CD4-positive, alpha-beta T cell treated with Interleukin-4 for 4 hours (primary cell): ENCODE measurements at places on chromosomes 3 and 15.

DNA sequence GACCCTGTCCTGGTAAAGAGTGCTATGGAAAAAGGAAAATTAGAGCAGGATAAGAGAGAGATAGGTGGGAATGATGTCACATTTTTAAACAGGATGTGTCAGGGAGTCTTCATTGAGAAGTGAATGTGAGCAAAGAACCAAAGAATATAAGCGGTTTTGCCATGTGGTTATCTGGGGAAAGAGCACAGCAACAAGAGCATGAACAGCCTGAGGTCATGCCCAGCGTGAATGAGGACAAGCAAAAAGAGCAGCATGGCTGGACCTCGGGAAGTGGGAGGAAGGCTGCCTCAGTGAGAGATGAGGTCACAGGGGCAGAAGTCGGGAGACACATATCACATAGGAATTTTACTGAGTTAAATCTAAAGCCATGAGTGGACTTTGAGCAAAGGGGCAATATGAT is 82.8 kb upstream of the HES1 start:
- no peak for DNase-seq

- DNase-seq: no peak
Observed at GRCh38 chr3:30858894-30859389, 35.5 kb downstream of the GADL1 start.

DNA sequence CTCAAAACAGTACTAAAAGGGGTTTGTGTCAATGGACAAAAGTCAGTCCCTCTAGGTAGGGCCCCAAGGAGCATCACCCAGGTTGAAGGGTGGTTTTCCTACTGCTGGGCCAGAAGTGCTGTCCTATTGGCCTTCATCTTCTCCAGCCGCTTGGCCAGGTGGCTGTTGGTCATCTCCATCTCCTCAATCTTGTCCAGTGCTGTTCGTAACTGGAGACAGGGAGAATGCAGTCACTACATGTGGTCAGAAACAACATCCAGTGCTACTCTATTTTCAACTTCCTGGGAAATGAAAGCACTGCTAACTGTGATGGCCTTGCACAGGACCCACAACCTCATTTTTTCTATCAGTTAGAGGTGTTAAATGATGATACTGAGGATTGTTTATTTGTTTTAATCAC is 60.4 kb downstream of the MLH1 start:
- no peak for DNase-seq

GRCh38 chr15:78988361-78988911 is 43.6 kb upstream of the CTSH start:
- peak; percentile 7 for DNase-seq

DNA sequence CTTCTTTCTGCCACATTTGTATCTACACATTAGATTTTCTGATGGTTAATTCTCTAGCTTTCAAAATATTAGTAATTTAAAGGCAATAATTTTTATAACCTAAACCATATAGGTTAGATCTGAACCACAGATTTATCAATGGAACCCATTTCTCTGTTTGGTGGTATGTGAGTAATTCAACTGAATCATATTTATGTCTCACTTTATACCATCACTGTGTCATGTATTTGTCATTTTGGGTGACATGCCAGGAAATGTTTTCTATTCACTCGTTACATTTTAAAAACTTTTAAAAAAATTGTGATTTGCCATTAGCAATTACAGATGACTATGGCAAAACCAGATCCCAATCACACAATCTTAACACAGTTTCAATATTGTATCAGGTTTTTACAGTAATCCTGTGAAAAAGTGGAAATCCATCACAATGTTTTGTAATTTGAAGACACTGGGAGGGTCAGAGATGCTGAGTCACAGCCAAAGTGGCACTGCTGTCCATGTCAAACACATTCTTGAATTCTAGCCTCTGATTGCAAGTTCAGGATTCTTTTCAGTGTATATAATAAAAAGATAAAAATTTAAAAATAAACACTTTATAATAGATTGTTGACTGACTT is 356.0 kb upstream of the RBMS3 start:
- DNase-seq: no peak

- DNase-seq: no peak
Observed at GRCh38 chr3:5465183-5465582, 277.7 kb downstream of the EDEM1 start.

- DNase-seq: no peak
Observed at GRCh38 chr3:60388731-60389130, 862.5 kb downstream of the FHIT start.

- DNase-seq: no peak
Observed at GRCh38 chr3:37444696-37445095, 270.3 kb upstream of the LRRFIP2 start.

DNA sequence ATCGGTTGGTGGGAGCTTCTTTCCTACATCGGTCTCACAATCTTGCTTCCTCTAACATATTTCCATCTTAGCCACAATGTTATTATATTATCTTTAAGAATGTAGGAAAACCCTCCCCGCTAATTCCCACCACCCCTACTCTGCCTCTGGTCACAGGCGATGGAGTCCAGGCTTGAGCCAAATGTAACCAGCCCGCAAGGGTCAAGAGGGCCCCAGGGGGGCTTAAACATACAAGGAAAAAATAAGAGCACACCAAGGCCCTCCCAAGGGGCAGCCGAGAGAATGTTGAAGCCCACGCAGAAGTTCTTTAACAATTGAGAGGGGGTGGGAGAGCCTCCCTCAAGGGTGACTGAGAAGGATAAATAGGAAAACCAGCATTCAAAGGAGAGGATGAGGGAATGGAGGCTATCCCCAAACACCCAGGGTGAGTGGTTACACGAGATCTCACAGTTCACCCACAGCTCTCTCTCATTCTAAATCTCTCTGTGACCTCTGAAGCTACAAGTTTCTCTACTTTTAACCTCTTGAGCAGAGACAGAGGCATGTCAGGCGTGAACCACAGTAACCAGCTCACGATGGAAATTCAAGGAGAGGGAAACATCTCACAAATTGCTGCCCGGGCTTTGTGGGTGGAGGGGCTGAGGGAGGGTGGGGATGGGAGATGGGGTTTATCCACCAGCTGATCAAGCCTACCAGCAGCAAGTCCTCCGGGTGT is 31.4 kb upstream of the UACA start:
- no peak for DNase-seq

DNA sequence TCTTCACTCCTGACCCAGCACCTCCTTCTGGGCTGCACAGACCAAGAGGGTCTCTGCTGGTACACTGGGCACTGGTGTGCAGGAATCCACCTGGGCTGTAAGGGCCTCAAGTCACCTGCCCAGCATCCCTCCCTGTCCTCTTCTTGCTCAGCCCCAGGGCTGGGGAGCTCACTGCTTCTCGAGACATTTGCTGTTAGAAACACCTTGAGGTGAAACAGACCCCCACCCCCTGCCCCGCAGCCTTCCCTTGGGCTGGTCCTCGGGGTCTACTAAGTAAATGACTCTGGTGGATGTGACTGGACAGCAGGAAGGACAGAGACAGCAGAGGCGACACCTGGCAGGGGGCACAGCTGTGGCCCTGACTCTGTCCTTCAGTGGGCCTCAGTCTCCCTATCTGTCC is 29.1 kb downstream of the LOXL1 start:
- DNase-seq: no peak

- no peak for DNase-seq
Observed at GRCh38 chr3:125207507-125207906, 5.0 kb downstream of the SLC12A8 start.

DNA sequence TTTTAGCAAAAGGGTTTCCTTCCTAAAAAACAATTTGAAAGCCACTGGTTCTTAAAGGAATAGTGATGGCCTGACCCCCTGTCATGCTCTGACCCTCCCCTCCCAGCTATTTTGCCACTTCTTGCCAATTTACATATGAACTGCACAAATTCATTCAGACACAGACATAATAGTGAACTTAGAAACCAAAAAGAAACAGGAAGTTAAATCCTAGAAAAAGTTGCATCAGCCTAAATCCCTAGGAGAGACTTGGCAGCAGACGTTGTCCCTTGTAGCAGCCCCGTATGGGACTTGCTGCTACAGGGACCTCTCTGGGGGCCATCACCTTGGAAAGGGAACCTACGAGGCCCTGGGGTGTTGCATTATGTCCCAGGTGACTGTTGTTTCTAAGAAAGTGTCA is 14.3 kb upstream of the PDE8A start:
- no peak for DNase-seq

DNA sequence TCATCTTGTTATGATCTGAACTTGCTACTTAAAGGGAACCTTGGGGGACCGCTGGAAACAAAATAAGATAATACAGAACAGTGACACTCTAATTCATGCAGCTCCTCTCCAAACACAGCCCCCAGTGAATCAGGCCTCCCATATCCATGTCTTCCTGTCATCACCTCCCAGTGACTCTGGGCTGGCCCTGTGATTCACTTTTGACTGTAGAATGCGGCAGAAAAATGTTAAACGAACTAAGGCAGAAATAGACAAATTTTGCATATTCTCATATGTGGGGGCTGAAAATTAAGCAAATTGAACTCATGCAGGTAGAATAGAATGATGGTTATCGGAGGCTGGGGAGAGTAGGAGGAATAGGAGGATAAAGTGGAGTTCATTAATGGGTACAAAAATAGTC is 20.2 kb upstream of the GADL1 start:
- no peak for DNase-seq

GRCh38 chr3:184386047-184386806 is 6.4 kb downstream of the CHRD start:
- DNase-seq: no peak

DNA sequence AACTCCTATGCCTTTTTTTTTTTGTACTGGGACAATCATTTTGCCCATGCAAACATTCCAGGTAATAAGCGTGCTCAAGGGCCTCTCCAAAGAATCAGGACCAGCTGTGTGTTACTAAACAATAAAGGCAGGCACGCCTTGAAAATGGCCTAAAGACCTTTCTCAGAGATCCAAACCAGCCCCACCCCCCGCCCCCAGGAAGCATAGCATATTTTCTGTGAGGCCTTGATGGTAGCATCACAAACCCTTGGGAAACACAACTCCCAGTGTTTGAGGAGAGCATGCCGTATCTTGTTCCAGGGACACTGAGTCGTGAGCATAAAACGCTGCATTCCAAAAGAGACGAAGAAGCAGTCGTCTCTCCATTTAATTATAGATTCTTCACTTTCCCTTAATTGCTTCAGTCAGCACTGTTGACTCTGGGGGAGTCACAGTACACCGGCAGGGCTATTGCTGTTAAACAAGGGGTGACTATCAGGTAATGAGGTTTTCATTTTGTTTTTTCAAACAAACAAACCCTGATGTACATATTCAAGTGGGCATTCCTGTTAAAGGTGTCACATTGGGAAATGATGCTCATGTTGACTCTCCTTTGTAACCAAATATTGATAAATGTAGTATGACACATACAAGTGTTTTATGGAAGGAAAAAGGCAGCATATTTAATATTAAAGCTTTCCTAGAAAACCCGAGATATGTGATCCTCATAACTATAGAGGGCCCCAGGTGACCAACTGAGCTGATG is 4.4 kb upstream of the TPM1 start:
- no peak for DNase-seq

GRCh38 chr15:96358821-96359615 is 28.5 kb downstream of the NR2F2 start:
- DNase-seq: no peak

DNA sequence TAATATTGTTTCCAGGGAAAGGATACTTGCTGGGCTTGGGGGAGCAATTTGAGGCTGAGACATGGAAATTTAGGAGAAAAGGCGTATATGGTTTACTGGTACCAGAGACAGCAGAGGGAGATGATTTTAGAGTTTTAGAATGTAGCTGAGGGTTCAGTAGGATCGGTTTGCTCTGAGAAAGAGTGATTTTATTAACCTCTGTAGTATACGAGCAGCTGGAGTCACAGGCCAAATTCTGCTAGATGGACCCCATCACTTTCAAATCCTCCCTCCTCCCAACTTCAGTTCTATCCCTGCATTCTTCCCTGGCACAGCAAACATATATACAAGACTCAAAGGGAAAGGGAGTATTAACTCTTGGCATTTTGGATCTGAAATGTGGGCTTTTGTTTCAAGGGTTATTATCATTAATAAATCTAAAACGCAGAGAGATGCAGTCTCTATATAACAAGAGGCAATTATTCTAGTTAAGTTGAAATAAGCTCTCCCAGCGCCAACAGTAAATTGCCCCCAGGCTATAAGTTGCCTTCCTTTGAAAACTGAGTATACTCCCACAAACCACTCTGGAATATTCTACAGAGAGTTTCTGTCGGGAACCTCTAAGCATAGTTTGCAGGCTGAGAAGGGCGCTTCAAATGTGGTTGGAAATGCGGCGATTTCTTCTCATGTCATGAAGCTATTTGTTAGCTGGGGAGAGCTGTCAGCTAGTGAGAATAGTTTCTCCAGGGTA is 5.4 kb downstream of the CRABP1 start:
- DNase-seq: no peak

DNA sequence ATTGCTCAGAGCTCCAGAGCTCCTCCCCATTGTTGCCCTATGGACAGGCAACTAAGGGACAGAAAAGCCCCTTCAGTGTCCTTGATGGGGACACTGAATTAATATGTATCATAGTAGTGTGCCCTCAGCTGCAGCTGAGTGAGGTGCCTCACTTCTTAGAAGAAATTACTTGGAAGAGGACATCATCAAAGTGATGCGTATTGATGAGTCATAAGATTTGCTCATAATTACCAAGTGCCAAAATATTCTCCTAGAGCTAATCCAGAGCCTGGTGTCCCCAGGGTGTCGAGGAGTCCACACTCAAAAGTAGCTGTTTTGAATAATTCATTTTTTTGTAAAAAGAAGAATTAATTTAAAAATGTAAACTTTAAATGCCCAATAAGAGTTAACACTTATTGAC is 200.7 kb upstream of the SEMA6D start:
- DNase-seq: no peak

- DNase-seq: no peak
Observed at GRCh38 chr15:96171853-96172296, 158.6 kb upstream of the NR2F2 start.

- peak; percentile 51 for DNase-seq
Observed at GRCh38 chr3:119937229-119937628, 155.3 kb downstream of the NR1I2 start.

- DNase-seq: peak; percentile 49
Observed at GRCh38 chr3:46972396-46972795, 4.1 kb downstream of the CCDC12 start.

- DNase-seq: no peak
Observed at GRCh38 chr3:175980486-175981090, 1121.5 kb downstream of the NAALADL2 start.
